Epithelial cell of proximal tubule (primary cell): ENCODE measurements at places on chromosomes 7 and 10. TPM values are rescaled to one million over a fixed set of nuclear protein-coding genes. Genes with fewer than 3 reads are reported as not detected.

PHYHIPL gene
- 0.23 TPM in 1 of 2 replicates, not detected in the other for total RNA-seq

IFIT3 gene
- 5.3 and 10.5 TPM in 2 replicates for total RNA-seq

CTAGE6 gene
- 0.06 TPM in 1 of 2 replicates, not detected in the other for total RNA-seq

ZEB1 gene
- total RNA-seq = 13.2 and 16.0 TPM in 2 replicates

SLC39A12 gene
- total RNA-seq = not detected in 2 replicates

DNA sequence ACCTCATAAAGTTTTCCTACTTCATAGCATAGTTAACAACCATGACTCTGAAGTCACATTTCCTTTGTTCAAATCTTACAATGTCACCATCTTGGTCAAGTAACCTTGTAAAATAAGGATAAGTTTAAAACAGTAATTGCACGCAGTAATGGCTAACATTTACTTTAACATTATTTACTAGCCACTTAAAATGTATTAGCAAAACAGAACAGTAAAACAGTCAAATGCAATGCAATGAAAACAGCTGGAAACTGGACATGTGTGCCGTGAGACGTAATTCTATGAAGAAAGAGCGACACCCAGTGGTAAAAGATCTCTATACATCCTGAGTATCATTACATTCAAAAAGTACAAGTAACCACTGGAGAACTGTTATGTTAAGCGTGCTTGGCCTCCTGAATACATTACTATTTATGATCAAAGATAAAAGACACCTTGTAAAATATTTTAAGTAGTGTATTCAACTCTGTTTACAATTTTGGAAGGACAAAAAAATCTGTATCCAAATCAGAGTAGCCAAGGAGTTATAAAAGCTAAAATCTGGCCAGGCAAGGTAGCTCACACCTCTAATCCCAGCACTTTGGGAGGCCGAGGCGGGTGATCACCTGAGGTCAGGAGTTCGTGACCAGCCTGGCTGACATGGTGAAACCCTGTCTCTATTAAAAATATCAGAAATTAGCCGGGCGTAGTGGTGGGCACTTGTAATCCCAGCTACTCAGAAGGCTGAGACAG lies 27.2 kb downstream of the ATE1 start:
- no peak for DNase-seq

- no peak for DNase-seq
Observed at GRCh38 chr10:14683256-14683655, 91.4 kb downstream of the FAM107B start.

DNA sequence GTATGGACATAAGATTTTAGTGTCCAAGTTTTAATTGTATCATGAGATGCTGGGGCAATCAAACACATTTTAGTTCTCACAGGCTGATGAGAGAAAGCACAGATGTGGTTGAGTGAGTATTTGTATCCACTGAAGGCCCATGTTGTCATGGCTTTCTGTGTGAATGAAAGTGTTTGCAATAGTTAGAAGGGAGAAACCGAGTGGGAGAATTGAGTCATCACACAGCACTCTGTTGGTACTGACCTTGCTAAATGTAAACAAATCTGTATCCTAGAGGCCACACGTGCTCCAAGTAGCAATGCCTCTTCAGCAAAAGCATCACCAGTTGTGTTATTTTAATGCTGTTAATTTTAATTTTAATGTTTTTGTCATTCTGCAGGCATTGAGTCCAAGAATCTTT lies 121.2 kb downstream of the EMX2 start:
- DNase-seq = peak; percentile 95

- DNase-seq = no peak
Observed at GRCh38 chr10:31687663-31688482, 240.8 kb downstream of the ARHGAP12 start.
